NCI-H1092 (cell line): ENCODE measurements at places on chromosomes 3 and 15.
A peak's percentile ranks its signal among the peaks of the same experiment; 100 is the strongest.

GRCh38 chr3:140456974-140457373 is 220.9 kb upstream of the TRIM42 start:
- no peak for DNase-seq

DNA sequence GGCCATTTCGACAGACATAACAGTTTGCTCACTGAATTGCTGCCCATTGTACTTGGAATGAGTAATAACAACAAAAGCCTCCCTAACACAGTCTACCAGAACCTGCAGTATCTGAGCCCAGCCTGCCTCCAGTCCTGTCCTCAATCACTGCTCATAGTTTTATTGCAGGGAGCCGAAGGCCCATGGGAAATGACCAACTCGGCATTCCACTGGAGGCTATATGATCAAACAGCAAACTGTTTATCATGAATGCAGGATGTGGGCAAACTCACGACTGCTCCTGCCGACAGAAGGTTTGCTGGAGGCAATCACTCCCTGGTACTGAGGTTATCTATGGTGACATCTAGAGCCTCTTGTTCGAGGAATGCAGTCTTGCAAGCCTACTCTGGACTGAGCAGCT is 46.3 kb downstream of the LSM3 start:
- no peak for DNase-seq

GRCh38 chr15:56763141-56763895 is 30.0 kb upstream of the ZNF280D start:
- DNase-seq = no peak

- DNase-seq = peak; percentile 13
These were observed 27.3 kb upstream of the FGD5 start for GRCh38 chr3:14791343-14791945.

DNA sequence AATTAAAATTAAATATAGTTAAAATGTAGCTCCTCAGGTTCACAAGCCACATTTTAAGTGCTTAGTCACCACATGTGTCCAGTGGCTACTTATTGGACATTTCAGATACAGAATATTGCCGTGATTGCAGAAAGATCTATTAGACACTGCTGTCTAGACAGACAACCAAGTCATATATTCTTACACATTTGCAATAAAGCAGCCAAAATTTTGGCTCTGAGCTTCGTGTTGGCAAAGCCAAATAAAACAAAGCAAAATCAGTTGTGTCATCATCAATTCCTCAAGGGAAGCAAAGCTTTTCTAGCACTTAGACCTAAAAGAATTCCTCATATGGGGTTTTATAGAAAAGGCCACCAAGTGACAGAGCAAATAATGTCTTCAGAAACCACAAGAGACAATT is 193.1 kb upstream of the LPP start:
- no peak for DNase-seq
